ENCODE measurements at places on chromosomes 12 and 14.

- DNase-seq = no peak
Observed at GRCh38 chr12:25592725-25593495, 39.8 kb upstream of the LMNTD1 start.

- DNase-seq = no peak
Observed at GRCh38 chr12:54037360-54038283, 4.8 kb downstream of the HOXC5 start.

DNA sequence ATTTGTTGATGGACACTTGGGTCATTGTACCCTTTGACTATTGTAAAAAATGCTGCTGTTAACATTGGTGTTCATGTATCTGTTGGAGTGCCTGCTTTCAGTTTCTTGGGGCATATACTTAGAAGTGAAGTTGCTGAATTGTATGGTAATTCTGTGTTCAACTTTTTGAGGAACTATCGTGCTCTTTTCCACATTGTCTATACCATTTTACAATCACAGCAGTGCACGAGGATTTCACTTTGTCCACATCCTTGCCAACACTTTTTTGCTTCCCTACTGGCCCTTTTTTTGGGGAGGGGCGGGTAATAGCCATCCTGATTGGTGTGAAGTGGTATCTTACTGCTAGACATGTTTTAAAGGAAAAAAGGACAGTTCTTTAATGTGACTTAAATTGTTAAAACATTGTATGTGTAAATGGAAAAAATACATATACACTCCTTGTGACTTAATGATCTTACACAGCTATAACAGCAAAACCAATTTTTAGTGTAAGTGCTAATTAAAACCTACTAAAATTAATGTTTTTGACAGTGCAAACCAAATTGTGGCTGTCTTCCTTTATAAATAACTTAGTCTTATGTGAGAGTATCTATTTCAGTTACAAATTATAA is 52.7 kb downstream of the WNK1 start:
- DNase-seq = no peak

GRCh38 chr14:21194597-21194996 is 38.7 kb upstream of the OR5AU1 start:
- no peak for DNase-seq

GRCh38 chr14:60051721-60052221 is 40.0 kb upstream of the PCNX4 start:
- DNase-seq = no peak

GRCh38 chr12:15550793-15551192 is 228.5 kb downstream of the PTPRO start:
- DNase-seq = no peak

- peak; percentile 99 for DNase-seq
Observed at GRCh38 chr14:58772794-58773620, 135.2 kb downstream of the DACT1 start.

- DNase-seq = no peak
Observed at GRCh38 chr12:57018906-57019305, 2.6 kb upstream of the TAC3 start.

DNA sequence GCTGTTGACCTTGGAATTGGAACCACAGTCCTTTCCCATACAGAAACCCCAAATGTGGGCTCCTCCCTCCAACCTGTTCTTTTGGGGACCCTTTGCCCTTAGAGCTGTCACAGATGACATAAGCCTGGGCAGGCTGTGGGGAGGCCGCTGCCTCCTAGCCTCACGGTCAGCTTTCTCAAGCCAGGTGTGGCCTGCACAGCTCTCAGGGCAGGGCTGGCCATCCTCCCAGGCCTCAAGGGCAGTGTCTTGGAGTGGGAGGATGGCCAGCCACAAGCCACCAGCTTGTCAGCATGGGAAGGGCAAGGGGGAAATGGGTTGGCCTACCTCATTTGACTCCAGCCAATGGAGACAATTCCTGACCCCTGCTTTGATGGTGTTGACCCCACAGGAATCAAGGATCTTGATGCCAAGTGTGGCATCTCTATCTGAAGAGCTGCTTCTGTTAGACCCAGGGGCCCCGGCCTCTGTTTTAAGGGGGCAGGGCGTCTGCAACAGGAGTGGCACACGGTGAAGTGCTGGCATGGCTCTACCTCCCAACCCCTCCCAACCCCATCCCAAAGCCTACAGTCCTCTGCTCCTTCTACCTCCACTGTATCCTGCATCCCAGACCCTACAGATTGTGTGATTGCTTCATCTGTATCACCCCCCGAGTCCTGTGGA is 11.5 kb downstream of the CBLN3 start:
- no peak for DNase-seq

DNA sequence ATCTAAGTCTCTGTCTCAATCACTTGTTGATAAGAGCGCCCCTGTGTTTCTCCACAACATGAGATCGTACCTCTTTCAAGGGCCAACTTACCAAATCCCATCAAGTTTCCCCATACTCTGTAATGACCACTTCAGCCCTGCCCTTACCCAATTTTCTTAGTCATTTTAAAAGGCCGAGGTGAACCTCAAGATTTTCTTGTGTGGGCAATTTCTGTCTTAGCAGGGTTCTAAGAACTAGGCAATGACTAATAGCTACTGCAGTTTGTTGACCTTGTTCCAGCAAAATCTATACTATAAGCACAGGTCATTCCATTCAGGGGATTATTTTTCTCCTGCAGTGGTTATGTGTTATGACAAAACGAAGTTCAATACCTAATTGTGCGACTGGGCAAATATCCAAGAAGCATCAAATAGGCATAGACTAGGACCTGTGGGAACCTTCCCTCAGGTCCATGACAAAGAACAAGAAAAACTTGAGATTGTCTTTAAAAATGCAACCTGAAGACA is 359.8 kb downstream of the PCNX1 start:
- DNase-seq = no peak

GRCh38 chr12:89421092-89421835 is 69.0 kb upstream of the DUSP6 start:
- DNase-seq = peak; percentile 63

DNA sequence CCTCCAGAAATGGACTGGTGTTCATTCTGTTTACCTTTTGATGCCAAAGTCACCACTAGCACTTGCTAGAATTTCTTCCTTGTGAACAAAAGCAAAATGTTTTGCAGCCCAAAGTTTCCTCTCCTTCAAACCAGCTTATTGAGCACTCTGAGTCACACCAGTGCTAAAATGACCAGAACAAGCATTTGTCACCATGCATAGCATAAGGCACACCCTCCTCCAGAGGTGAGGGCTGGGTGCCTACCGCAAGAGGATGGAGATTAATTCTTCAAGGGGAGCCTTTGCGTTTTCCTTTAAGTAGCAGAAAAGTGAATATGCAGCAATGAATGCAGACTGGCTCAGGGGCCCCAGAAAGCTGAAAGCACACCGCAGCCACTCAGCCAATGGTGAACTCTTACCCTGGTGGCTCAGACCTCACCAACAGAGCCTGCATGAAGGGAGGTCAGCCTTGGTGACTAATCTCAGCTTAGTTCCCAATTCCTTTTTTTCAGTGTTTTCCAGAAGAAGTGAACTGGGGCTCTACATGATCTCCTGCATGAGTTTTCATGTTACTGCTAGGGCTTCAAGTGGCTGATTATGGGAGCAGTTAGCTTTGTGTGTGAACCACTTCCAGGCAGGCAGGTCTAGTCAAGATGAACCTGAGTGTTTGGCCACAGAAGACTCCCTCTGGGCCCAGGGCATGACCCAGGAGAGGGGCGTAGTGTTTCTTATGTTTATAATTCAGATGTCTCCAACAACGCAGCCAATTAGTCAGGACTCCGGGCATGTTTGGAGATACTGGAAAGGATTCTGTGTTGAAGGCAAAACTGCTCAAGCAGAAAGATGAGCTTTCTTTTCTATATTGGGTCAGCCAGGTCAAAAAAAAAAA is 96.3 kb downstream of the PAX9 start:
- DNase-seq = no peak
